Activated gamma-delta T cell (primary cell): ENCODE measurements at places on chromosomes 6 and 20.

DNA sequence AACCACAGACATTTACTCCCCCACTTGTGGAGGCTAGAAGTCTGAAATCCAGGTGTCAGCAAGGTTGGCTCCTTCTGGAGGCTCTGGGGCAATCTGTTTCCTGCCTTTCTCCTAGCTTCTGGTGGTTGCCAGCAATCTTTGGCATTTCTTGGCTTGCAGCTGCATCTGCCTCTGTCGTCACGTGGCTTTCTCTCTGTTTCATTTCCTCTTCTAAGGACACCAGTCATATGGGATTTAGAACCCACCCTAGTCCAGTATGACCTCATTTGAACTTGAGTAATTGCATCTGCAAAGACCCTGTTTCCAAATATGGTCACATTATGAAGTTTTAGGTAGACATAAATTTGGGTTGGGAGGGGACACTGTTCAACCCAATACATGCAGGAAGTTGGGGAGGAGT lies 56.2 kb upstream of the EPB41L1 start:
- DNase-seq: no peak

GRCh38 chr6:32192608-32193039 lies at the start of gene GPSM3:
Gene GPSM3 (minus strand): TSS chr6:32192643. CDS start chr6:32192513, 130 bp downstream.
- no peak for DNase-seq

GRCh38 chr6:111996144-111996865 lies 57.6 kb upstream of the CCN6 start:
- no peak for DNase-seq

GRCh38 chr20:51801122-51801822 lies 1.0 kb downstream of the SALL4 start:
- DNase-seq: no peak

GRCh38 chr20:45958593-45958992 lies 13.4 kb downstream of the ZNF335 start:
- DNase-seq: no peak

DNA sequence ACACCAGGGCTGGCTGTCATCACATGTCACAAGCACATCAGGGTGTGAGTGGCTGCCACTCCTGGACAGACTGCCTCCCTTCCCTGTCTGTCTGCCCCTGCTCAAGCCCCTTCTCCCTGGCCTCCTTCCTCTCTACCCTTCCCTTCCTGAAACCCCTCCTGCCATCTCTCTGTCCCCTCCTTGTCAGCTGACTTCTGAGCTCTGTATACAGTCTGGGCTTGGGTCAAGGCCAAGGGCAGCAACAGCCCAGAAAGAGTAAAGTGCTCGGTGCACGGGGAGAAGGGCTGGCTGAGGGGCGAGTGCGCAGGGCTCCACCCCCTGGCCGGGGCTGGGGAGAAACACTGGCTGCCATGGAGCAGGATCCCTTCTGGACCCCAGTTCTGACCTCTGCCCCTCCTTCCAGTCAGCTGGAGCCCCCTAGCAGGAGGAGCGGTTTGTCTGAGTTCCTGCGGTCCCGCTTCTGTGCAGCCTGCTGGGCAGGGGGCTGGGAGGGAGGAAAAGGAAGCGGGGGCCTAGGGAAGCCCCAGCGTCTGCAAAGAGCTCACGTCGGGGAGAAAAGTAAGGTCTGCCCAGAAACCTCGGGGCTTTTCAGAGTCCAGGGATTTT lies 2.0 kb downstream of the LKAAEAR1 start:
- DNase-seq: no peak

DNA sequence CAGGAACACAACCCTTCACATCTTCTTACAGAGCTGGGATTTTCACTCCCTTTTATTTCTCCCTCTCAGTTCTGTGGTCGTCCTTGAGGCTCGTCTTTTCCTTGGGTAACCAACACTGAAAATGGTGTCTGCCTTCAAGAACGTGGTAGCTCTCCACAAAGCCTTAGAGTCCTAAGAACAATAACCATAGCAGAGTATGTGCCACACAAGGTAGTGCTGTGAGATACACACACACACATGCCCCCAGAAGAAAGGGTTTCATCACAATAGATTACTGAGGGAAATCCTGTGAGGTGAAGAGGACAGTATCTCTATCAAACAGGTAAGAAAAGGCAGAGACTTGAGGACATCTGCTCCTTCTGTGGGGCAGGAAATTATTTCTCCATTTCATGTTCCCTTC lies 104.8 kb upstream of the HDAC2 start:
- no peak for DNase-seq

DNA sequence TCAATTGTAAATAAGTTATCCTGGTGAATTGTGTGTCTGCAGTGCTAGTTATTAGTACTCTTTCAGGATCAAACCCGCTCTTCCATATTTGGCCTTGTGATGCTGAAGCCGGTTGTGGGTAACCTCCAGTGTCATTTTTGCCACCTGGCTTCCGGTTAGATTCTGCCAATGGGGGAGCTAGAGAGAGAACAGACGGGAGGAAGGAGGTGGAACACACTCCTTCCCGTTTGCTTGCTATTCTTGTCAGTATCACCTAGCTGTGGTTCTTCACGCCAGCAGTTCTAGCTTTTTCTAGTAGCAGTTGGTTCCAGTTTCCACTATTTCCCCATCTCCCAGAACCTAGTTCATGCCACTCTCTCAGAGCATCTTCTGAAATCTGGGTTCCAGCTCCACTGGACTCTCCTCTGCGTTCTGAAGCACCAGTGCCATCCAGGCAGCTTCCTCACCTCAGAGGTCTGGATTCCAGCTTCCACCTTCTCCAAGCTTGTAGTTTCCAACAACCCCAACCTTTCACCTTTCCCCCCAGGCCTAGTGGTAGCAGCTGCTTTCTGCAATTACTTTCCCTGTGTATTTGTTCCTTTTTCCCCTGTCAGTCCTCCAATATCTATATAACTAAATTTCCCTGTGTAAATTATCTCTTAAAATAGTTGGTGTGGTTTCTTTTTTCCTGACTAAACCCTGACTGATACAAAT lies 46.9 kb upstream of the LOC128125822 start:
- DNase-seq: no peak

- DNase-seq: no peak
Observed at GRCh38 chr6:130063806-130064205, 45.4 kb downstream of the L3MBTL3 start.

GRCh38 chr6:79776076-79776475 lies 144.9 kb downstream of the SH3BGRL2 start:
- DNase-seq: no peak

DNA sequence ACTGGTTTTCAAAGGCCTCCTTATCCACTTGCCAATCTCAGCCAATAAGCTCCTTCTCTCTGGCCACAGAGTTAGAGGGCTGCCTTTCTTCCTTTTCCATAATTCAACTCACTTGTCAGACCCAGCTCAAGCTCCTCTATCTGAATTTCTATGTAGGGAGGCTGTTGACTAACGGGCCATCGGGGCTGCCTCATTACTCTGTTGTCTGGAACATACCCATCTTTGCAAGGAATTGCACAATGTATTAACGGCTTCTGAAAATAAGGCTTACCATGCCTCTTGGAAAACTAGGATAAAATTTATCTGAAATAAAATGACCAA lies 28.5 kb upstream of the KIF6 start:
- no peak for DNase-seq

DNA sequence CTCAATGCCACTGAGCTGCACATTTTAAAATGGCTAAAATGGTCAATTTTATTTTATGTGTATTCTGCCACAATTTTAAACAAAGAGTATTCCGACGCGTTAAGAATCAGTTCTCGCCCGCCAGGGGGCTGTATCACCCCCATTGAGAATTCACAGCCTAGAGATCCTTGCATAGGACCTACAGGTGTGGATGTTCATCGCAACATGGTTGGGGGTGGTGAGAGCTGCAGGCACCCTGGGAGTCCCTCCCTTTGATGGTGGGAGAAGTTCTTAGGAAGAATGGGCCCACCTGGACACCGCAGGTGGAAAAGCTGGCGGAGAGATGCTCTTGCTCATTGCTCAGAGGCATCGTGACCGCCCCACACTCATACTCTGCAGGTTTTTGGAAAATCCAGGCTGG lies 63.5 kb downstream of the SLC2A10 start:
- DNase-seq: no peak

DNA sequence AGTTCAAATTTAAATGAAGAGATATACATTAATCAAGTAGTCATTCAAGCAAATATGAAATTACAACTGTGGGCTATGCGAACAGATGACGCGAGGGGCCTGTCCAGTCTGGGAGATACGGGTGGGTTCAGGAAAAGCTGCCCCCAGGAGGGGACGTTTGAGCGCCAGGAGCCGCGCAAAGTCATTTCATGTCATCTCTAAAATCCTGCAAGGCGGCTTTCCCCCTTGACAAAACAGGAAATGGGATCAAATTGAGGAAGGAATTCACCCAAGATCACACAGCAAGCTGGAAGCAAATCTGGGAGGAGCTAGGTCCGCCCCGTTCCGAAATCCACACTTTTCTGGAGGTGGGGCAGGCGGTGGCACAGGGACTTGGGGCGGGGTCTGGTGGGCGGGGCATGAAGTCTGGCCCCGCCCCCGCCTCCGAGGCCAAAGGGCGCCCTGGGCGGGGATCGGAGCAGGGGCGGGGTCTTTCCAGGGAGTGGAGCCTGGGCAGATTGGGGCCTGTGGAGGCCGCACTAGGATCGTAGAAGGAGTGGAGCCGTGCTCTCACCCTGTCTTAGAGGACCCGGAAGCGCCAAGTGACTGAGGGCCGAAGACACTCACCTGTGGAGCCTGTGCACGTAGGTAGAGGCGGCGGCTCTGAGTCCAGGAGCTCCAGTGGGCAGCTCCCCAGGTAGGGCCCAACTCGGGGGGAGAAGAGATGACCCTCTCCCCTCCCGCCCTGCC lies at the start of gene LPIN3:
Gene LPIN3 (plus strand): TSS at position 495 of the 729 bp plus-strand sequence. CDS start 4,983 bp downstream, outside the sequence.
- no peak for DNase-seq

DNA sequence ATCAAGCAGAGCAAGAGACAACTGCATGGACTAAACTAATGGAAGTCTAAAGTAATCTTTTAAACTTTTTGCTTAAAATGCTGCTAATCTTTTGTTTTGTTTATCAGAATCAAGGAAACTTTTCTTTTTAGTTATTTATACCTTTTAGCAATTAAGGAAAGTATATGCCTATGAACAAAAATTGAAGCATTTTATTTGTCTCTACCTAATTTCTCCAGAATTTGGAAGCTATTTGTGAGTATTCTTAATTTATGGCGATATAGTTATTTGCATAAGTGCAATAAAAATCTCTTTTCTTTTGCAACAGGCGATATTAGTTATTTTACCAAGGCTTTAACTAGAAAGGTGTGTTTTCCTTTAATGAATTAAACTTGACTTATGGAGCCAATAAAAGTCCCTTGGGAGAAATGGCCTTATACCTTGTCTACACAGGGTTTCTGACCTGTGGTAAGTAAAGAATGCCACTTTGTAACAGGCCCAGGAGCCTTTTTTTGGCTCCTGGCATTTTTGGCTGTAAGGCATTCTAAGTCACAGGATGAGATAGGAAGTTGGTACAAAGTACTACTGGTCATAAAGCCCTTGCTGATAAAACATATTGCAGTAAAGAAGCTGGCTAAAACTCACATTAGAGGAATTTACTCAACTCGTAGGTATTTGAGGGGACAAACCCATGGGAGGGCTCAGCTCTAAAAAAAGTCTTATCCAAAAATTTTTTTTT lies 37.2 kb downstream of the TMEM14A start:
- DNase-seq: no peak

- DNase-seq: no peak
Observed at GRCh38 chr6:104126315-104127005, 733.3 kb downstream of the HACE1 start.

DNA sequence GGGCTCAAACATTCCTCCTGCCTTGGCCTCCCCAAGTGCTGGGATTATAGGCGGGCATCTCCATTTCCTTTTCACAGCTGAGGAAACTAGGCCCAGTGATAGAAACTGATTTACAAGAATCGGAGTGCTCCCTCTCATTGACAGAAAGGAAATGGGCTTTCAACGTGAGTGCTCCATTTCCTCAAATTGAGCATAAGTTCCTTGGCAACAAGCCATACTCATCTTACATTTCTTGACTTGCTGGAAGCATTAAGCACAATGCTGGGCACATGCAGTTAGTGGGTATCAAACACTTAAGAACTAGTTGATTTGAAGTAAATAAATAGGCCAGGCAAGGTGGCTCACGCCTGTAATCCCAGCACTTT lies 54.7 kb downstream of the FGD2 start:
- no peak for DNase-seq

GRCh38 chr20:20956513-20956931 lies 149.6 kb downstream of the LINC00237 start:
- DNase-seq: no peak

- no peak for DNase-seq
Observed at GRCh38 chr6:97771372-97771771, 488.4 kb upstream of the MMS22L start.

GRCh38 chr6:165716886-165717285 lies 53.8 kb upstream of the PDE10A start:
- DNase-seq: no peak

DNA sequence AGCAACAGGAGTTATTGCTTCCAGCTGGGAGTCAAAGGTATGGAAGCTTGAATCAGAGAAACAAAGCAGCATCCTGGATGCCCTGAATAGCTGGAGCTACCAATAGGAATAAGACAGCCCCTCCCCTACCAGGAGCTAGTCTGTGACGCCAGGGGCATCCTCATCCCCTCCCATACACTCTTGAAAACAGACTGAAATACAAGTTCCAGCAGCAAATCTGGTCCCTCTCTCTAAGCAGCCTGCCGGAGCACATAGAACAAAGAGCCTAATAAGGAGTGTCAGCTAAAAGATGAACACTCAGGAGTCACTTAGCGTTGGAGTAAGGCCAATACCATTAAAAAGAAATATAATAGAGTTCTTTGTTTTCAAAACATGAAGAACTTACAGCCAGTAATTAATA lies 25.6 kb downstream of the FILIP1 start:
- no peak for DNase-seq

DNA sequence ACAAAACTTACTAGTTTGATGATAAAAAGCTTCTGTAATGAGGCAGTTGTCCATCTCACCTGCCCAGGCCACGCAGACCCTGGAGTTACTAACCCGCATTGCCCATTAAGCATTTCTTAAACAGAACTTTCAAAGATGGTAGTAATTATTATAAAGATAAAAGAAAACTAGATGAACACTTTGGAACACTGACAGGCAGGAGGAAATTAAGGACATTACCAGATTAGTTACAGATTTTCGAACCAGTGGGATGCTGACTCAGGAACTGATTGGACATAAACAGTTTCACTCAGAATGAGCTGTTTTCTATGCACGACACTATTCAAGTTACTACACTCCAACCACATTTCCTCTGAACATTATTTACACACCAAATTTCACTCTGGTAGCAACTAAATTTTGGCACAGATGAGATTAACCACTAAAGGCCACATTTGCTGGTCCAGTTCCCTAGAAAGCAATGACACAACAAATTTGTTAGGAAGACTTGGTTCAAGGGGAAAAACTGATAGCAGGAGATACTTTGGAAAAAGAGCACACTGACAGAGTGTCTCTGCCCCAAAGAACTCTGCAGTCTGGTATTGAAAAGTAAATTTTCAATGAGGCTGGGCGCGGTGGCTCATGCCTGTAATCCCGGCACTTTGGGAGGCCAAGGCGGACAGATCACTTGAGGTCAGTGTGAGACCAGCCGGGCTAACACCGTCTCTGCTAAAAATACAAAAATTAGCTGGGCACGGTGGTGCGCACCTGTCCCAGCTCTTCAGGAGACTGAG lies 3.0 kb downstream of the ROMO1 start:
- no peak for DNase-seq

DNA sequence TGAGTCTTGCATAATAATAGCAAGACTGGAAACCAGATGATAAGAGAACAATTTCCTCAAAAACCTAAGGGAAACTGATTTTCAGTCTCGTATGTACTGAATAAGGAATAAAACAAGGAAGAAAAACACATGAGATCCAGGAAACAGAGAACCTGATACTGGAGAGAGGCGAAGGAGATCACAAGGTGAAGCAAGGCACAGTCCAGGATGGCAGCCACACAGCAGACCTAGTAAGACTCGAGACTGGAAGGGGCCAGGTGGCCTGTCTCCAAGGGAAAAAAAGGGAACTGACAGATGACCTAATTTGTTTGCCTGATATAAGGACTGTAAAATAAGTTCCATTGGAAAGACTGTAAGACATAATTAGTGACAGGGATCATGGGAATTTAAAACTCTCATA lies 71.1 kb downstream of the TASP1 start:
- no peak for DNase-seq
